ENCODE measurements at places on chromosomes 2 and 18.

DNA sequence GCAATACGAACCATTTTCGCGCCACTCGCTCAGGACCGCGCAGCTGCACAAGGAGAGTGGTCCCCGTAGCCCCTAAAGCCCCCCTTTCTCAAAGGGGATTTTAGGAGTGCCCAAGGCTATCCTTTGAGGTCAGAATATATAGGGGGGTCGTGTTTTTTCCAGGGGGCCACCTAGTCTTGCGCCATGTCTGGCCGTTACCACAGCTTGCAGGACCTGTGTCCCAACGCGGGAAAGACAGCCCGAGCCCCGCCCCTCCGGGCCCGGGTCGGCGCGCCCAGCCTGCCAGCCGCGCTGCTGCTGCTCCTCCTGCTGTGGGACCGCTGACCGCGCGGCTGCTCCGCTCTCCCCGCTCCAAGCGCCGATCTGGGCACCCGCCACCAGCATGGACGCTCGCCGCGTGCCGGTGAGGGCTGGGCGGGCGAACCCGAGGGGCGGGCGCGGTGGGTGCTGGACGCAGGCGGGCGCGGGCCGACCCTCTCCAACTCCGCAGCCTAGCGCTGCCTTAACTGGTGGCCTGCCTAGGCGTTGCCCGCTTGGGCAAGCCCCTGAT is at the start of gene CDCA7:
Gene CDCA7, plus strand, starts transcription at position 291 of the 550 bp plus-strand sequence. Its CDS starts 92 bp downstream, at position 383.
- peak; percentile 91 for DNase-seq

DNA sequence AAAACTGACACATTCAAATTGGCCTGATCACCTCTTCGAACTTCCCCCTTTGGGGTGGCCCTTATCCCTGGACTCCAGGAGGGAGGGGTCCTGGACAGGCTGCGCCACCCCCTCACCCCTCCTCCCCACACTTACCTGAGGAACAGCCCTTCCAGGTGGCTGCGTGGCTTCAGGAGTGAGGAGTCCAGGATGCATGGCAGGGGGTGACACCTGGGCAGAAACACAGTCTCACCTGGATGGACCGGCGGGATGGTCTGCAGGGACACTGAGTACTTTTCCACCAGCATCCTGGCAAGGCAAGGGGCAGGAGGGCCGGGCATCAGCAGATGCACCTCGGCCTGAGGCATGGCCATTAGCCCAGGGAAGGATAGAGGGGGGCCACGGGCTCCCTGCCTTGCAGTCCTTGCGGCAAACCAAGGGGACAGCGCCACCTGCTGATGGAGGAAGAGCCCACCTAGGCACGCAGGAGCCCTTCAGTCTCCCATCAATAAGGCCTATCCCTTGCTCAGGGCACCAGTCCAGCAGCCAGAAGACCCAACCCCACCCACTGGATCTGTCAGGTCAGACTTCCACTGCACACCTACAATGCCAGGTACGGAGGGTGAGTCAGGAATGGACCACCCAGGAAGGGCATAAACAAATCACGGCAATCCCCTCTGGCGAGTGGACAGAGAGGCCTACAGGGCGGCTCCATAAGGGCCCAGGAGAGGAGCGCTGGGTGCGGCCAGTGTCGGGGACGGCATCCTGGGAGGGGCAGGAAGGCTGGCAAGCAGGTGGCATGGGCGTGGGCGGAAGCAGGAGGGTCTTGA is 26.0 kb downstream of the FAM178B start:
- peak; percentile 88 for DNase-seq

DNA sequence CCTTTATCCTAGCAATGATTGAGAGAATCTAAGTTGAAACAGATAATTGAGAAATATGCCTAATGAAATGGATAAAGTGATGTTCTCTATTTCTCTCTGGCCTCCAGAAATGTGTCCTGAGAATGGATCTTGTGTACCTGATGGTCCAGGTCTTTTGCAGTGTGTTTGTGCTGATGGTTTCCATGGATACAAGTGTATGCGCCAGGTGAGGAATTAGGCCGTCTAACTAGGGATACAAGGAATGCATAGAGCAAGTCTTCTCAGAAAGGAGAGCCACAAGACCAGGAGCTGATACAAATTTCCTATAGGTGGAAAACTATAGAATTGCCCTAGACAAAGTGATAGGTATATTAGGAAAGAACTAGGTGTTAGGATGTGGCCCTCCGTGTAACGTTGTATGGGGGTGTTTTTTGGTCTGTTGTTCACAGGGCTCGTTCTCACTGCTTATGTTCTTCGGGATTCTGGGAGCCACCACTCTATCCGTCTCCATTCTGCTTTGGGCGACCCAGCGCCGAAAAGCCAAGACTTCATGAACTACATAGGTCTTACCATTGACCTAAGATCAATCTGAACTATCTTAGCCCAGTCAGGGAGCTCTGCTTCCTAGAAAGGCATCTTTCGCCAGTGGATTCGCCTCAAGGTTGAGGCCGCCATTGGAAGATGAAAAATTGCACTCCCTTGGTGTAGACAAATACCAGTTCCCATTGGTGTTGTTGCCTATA is 592 bp upstream of the CAD start:
- no peak for DNase-seq

- no peak for DNase-seq
Observed at GRCh38 chr2:120952318-120952717, 216.7 kb downstream of the GLI2 start.

DNA sequence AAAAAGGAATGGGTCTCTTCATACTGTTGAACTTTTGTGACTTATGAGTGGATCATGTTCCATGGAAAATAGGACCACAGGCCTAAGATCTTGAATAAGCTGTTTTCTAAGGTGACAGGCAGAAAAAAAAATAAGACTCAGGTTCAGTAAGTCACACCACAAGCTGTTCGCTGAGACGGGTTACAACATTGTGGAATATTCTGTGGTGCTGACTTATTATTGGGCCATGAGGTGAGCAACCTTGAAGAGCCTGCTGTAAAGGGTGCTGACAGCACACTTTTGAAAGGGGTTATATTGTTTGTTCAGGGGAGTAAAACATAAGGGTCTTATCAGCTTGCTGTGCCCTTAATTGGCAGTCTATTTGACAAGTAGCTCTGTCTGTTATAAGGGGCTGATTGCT is 439.8 kb upstream of the SLC14A2 start:
- no peak for DNase-seq

DNA sequence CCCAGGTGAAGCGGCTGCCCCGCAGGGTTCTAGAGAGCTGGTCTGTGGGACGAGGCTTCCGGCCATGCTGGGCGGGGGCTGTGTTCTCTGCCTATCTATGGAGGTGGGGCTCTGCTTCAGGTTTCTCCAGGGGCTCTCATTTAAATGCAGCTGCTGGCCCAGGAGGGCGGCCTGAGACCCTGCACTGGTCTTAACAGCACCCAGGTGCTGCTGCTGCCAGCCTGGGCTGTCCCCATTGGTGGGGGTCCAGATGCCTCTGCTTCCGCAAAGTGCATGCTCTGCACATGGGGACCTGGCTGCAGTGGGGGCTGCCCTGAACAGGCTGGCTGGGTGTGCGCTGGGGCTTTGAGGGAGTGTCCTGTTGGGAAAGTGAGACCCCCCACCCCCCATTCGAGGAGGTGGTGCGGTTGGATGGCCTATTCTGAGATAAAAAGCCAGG is 29.7 kb upstream of the ALLC start:
- no peak for DNase-seq

- DNase-seq = no peak
Observed at GRCh38 chr2:44786045-44786816, 155.3 kb upstream of the SIX3 start.

All from OCI-M1 (cell line).